Stimulated activated CD8-positive, alpha-beta memory T cell treated with anti-CD3 and anti-CD28 coated beads, Interleukin-7, amount 100 ng/mL, for 24 hours (primary cell): ENCODE measurements at places on chromosomes 4 and X.
A peak's percentile ranks its signal among the peaks of the same experiment; 100 is the strongest.

DNA sequence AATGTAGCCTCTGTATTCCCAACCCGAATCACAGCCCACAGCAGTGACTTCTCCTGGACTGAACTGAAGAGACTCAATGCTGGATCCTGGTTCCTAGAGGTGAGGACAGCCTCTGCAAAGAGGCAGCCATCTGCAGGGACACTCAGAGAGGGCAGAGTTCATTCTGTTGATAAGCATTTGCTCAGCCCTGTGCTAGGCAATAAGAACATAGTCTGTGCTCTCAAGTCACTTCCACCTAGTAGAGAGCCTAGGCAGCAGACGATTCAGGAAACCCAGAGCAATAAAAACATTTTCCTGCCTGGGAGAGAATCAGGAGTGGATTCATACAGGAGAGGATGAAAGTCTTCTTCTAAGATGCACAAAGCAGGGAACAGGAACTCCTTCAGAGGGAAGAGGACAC lies 4.3 kb downstream of the GDPD2 start:
- no peak for DNase-seq

DNA sequence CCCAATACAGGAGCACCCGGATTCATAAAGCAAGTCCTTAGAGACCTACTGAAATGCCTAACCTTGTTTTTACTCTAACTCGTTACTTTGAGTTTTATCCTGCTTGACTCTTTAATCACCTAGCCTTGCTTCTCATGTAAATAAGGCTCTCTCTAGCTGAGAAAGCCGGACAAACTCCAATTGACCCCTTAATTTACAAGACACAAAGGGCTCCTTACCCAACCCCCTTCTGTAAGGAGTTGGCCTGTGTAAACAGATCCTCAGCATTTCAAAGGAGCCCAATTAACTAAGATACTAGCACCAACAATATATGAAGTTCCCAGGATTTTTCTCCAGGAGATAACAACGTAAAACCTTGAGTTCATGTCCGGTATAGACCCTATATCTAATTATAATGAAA lies 61.7 kb downstream of the CT47B1 start:
- DNase-seq = no peak

GRCh38 chr4:159171287-159171686 lies 68.4 kb downstream of the RAPGEF2 start:
- no peak for DNase-seq

- DNase-seq = no peak
These were observed 238.2 kb upstream of the MAD2L1 start for GRCh38 chr4:120304801-120305200.

DNA sequence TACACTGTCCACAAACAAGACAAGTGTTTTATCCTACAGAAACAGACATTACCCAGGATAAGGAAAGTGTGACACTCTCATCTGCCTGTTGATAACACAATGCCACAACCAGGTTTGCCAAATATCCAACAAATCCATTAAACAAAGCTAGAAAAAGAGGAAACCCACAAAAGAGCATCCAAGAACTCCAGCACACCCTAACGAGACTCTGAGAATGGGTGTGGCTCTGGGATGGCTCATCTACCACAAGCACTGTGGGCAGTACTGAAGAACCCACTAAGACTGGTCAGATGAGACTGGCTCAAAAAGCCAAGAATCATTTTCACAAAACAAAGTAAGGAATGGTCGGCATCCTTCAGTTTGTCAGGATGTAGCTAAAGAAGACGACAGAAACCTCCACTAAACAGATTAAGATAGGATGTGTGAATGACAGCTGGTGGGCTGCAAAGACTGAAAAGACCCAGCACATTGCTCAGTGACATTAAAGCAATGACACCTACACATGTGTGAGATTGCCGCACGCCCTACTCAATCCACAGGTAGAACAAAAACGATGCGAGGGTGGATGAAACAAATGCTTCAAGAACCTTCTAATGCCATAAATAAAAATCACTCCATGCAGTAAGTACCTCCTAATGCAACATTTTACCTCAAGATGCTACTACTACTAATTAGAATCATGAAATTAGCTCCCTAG lies 14.7 kb downstream of the ATP8A1 start:
- no peak for DNase-seq

GRCh38 chr4:34814266-34814665 lies 1430.0 kb downstream of the ARAP2 start:
- DNase-seq = no peak

DNA sequence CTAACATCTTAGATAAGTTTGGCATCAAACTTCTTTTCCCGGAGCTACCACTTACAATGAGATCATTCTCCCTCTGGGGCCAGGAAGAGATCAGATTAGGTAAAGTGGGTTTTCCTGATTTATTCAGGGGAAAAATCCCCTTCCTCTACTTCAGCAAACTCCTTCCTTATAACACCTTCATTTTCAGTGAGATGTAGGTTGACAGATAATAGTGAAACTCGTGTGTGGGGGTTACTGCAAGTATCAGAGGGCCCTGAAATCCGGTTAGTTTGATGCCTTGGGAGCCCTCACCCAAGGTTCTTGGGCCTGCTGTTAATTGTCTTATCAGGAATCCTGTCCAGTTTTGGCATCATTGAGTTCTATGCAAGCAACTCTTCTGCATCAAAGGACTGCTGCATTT lies 10.8 kb downstream of the FTHL17 start:
- DNase-seq = no peak

GRCh38 chr4:55321707-55322264 lies 24.3 kb upstream of the SRD5A3 start:
- peak; percentile 26 for DNase-seq

- no peak for DNase-seq
These were observed 51.2 kb upstream of the TADA2B start for GRCh38 chr4:6991771-6992557.

- DNase-seq = no peak
These were observed 1.7 kb upstream of the TRPC5OS start for GRCh38 chrX:111874241-111874640.

DNA sequence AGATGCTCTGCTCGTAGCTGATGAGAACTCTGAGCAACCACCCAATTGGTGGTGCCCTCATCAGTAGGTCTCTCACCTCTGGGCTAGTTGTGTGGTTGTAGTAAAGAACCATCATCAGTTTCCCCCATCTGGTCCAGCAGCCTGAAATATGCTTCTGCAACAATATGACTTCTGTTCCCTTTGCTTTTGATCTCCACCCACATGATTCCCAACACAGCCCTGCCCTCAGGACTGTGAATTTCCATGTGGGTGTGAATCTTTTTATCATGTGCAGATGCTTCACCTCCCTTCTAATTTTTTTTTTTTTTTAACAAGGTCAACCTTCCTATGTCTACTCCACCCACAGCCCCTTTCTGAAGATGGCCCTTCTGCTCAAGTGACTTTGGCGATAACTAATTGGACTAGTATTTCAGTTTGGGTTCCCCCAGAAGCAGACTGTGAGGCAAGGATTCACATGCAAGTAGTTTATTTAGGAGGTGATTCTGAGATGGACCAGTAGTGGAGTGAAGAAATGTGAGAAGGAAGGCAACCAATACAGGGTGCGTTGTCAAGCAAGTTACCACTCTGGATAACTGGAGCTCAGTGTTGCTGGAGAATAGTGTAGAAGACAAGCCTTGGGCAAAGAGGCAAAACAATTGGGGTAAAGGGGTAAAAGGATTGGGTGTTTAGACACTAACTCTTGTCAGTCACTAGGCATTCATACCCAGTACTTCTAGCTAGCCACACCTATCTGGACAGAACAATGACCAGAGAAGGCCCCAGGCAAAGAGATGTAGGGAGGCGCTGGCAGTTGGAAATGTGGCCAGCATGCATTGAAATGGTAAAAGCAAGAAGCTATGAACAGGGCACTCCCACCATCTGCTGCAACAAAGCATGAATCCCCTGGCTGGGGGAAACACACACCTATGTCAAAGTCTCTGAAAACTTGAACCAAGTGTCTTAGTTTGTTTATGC lies 466.2 kb downstream of the BCOR start:
- no peak for DNase-seq

DNA sequence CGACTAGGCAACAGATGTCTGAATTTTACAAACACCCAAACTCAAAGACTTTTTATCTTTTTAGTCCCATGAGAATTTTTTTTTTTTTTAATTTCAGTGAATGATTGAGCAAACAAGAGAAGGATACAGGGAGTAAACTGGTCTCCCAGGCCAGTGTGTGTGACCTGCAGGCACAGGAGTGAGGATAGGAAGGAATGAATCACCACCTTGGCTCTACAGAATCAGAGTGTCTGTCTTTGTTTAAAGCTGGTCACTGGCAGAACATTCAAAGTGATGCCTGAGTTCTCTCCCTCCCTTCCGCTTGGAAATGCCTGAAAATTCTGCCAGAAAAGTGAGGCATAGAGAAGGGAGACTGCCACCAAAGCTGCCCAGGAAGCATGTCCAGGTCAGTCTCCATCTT lies 69.5 kb downstream of the PARM1 start:
- DNase-seq = no peak

DNA sequence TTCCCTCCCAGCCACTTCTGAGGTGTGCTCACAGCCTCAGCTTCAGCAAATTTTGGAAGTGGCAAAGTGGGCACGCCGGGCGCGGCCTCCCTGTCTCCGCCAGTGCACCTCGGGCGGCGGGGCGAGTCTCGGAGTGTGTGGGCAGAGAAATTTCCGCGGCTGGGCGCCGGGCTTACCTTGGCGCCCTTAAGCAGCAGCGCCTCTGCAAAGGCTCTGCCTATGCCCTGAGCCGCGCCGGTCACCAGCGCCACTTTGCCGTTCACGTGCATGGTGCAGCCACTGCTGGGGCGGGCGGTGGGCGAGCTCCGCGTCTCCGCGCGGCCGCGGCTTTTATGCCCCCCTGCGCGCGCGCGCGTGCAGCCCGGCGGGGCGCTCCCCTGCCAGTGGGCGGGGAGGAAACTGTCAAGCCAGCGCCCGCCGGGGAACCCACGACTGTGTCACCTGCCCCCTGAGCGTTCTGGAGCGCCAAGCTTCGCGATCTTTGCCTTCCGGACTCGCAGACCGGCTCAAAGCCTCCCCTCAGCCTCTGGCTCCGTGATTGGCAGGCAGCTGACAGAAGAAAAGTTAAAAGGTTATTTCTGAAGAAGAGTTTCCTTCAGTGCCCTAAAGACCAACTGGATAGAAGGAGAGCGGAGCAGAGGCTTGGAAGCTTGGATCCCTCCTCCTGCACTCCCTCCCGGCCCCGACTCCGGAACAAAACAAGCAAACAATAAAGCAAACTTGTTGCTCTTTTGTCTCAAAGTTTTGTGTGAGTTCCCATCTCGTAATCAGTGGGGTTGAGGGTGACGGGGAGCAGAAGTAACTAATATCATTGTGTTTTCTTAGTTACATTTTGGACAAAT lies at the start of gene HPGD:
Gene HPGD, minus strand, starts transcription at position 306 of the 842 bp plus-strand sequence. Its CDS starts 37 bp downstream, at position 269.
- DNase-seq = peak; percentile 22

- no peak for DNase-seq
These were observed 177.3 kb upstream of the FAT1 start for GRCh38 chr4:186900984-186901383.

- no peak for DNase-seq
These were observed 111.3 kb downstream of the TET2 start for GRCh38 chr4:105257817-105258495.

DNA sequence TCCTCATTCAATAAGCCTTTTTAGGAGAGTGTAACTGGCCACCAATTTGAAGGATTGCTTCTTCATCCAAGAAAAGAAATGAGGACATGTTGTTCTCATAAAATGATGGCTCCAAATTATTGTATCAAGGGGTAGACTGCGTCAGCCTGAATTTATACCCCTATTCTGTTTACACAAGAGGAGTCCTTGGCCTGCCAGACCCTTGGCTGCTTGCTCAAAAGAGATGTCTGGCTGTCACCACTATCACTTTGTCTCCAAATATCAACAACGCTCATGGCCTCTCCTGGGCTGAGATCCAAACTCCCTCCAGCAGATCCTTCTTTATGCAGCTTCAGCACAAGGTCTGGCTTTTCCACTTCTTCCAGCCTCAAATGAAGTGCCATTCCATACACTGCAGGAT lies 127.9 kb downstream of the OR13H1 start:
- no peak for DNase-seq

DNA sequence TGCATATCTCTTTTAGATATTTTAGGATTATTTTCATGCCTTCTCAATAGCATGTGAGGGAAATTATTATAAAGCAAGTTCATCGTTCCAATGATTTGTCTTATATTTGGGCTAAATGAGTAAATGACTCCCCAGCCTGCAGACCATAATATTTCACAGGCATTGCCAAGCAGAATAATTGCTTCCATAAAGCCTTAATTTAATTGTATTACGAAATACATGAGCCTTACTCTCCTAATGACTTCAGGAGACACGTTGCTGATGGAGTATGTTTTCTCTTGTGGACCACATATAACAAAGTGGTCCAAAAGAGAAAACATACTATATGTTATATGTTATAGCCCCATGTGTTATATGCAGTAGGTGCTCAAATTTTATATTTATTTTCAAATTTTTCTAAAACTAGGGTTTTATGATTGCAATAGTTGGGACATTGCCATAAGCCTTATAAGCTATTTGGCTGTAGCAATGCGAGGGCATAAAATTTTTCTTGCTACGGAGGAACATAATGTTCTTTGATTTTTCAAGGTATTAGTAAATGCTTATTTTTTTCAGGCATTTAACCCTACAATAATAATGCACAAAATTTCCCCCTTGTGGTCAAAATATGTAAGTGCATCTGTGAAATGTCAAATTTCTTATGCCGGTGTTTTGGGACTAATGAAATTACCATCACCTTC lies 26.2 kb upstream of the TMPRSS11D start:
- DNase-seq = no peak

GRCh38 chr4:181702864-181703495 lies 540.2 kb upstream of the TENM3 start:
- no peak for DNase-seq

- no peak for DNase-seq
These were observed 2.3 kb upstream of the PHOX2B start for GRCh38 chr4:41750626-41751448.

DNA sequence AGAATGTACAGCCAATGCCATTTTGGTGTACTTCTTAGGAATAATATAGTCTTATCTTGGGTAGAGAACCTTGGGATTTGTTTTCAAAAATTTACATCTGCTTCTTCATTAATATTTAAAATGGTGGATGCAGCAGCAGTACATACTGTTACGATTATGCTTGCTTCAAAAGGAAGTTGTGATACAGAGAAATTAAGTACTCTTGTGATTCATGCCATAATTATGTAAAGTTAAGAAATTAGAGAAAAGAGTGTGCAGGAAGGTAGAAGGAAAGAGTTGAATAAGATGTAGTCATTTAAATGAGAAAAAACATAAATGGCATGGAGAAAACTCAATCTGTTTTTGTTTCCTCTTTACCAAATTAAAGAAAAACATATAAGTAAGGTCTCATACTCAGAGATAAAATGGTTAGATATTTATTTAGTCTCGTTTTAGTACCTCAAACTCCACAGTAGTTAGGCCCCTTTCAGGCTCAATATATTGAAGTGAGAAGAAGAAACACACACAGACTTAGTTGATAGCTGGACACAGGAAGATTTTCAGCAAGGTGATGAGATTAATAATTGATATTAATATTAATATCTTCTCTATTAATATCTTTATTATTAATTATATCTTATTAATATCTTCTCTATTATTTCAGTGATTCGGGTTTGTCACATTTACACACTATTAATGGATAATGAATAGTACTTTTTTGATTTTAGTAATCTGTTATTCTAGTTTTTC lies 70.1 kb upstream of the HPGD start:
- no peak for DNase-seq

- no peak for DNase-seq
These were observed 1547.4 kb upstream of the TENM3 start for GRCh38 chr4:180695851-180696250.
